ENCODE measurements at places on chromosomes 1 and 21.

- DNase-seq, result no peak
Observed at GRCh38 chr21:40837456-40837855, 9.5 kb downstream of the DSCAM start.

DNA sequence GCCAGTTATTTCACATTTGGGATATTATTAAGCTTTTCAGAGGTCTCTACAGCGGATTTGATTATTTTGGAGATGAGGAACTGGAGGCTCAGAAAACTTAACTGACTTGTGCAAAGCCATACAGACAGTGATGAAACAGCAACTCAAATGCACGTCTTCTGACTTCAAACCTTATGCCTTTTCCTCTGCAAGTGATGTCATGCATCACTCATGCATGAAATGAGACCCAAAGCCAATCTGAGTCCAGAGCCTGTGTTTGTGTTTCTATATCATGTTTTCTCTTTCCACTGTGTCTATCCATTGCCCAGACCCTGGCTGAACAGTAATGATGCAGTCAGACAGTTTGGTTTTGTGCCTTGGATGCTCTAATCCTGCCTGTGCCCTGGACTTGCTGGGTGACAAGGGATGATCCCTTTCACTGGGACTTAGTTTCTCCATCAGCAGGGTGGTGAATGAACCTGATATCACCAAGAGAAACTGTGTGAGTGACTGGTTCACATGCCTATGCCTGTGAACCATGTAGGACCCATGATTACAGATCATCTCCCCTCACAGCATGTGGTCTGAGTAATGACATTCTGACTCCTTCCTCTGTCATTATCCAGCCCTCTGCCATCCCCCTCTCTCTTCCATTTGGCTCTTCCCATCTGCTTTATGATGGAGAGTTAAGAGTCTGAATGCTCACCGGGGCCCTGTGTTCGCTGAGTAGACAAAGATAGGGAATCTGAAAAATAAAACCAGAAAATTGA lies 33.4 kb downstream of the SLAMF6 start:
- no peak for DNase-seq

DNA sequence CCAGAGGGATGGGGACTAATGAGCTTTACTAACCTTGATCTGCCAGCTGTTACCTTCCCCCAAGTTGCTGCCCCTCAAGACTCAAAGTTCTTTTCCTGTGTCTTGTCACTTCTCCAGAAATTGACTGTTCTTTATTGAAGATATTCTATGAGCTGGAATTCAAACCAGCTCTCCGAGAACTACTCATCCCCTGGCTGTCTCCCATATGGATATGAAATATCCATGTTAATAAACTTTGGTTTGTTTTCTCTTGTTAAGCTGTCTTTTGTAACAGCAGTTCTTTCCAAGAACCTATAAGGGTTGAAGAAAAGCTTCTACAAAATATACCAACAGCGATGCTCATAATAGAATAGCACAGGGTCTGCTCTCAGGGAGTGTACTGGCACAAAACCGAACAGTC lies 77.0 kb downstream of the CAMK2N1 start:
- DNase-seq, result no peak

DNA sequence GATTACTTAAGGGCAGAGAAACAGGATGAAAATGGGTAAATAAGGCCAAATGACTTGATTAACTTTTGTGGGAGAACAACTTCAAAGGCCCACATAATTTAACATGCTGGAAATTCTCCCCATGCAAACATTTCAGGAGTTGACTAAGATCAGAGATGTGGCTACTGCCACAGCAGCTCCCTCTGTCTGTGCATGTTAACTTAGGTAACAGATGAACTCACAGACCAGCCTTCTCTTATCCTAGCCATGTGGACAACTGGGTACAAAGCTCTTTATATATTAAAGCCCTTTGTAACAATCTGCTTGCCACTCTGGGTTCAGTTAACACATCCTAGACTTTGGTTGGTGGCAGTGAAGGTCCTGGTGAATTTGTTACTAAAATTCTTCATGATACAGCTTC lies 33.2 kb downstream of the BEND5 start:
- DNase-seq, result no peak

DNA sequence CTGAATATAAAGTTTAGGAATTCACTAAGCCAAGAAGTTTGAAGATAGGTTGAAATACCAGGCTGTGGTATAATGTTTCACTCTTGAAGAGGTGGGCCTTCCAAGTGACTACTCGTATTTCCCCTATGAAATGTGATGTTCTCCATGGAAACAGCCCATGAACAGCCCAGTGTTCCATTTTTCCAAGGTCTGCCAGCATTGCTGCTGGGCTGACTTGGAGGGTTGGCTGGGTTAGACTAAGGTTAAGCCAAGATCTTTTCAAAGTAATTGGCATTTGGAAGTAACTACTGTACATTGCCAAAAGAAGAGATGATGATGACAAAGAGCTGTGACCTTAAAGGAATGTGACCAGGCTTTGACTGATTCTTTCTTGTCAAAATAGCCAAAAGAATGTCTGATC lies 73.8 kb downstream of the RPE65 start:
- DNase-seq, result no peak
